ENCODE measurements at places on chromosomes 16 and 17. TPM values are rescaled to one million over a fixed set of nuclear protein-coding genes. Genes with fewer than 3 reads are reported as not detected.
A peak's percentile ranks its signal among the peaks of the same experiment; 100 is the strongest.

GRCh38 chr16:35525979-35526590 lies 2066.7 kb downstream of the TP53TG3F start:
- H3K4me3 ChIP-seq: no peak overlapping the region
- no peaks in the 10 kb centered on the region for H3K4me1 ChIP-seq

GRCh38 chr16:66219491-66219890 lies 147.0 kb upstream of the CDH5 start:
- no peak overlapping the region for H3K4me3 ChIP-seq
- H3K27ac ChIP-seq: no peak overlapping the region

ITGB4 gene
- total RNA-seq: 6.6 TPM

CLEC19A gene
- total RNA-seq: not detected

DNA sequence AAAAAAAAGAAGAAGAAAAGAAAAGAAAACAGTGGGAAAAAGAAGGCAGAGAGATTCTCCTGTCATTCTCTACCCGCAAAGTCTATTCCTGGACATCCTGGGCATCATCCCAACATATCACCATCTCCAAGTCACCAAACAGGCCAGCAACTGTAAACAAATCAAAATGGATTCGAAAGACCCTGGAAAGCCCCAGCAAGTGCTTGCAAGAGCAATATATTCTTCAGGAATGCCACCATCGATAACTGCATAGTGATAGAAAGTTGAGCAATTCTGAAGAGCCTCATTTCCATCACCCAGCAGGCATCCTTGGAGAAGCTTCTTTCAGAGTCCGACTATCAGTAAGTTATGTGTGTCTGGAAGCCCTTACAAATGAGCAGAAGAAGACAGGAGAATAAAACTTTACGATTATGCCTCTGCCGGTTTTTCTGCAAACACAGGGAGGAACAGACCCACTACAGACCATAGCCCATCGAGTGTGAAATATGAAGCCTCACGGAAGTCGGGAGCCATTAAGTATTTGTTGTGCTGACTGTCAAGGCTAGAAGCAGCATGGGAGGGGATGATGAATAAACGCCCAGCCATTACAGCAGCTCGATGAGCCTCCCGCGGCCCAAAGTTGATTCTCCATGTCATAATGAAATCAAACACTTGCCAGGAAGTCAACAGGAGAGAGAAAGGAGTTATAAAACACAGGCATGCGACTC lies 64.5 kb upstream of the SEC14L1 start:
- H3K4me3 ChIP-seq: no peak overlapping the region
- no peaks in the 10 kb centered on the region for H3K4me1 ChIP-seq
- no peak overlapping the region for H3K27ac ChIP-seq
- H3K36me3 ChIP-seq: no peaks in the 10 kb centered on the region
- peaks cover 11% of the 10 kb centered on the region for H3K27me3 ChIP-seq

CCT6B gene
- 2.1 TPM for total RNA-seq

CAVIN1 gene
- total RNA-seq: 644 TPM

KCNJ18 gene
- not detected for total RNA-seq

RNF151 gene
- total RNA-seq: not detected

KRTAP29-1 gene
- total RNA-seq: not detected

SLC13A2 gene
- not detected for total RNA-seq

G6PC1 gene
- total RNA-seq: not detected

FMNL1 gene
- 4.7 TPM for total RNA-seq

ECI1 gene
- 56.4 TPM for total RNA-seq

TPSAB1 gene
- not detected for total RNA-seq

DNA sequence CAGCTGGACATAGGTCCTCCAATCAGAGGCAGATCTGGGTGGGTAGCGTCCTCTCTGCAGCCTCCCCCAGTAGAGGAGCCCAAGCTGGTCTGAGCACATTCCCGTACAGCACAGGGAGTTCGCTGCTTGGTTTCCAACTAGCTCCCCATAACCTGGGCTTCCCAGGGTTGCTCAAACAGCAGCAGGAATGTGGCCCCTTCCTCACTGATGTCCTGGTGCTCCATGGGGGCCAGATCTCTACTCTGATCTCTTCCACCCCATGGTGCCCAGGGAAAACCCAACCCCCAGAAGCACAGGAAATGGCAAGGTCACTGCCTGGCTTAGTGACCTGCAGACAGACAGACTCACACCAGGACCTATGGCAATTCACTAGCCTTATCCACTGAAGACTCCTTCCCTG lies 11.1 kb upstream of the MMP2 start:
- no peaks in the 10 kb centered on the region for H3K27me3 ChIP-seq
- H3K4me3 ChIP-seq: no peak overlapping the region
- H3K4me1 ChIP-seq: peaks cover 22% of the 10 kb centered on the region
- H3K27ac ChIP-seq: no peak overlapping the region
- H3K36me3 ChIP-seq: no peaks in the 10 kb centered on the region
- no peak for DNase-seq

PMP22 gene
- 41.7 TPM for total RNA-seq

- no peaks in the 10 kb centered on the region for H3K36me3 ChIP-seq
- no peaks in the 10 kb centered on the region for H3K27me3 ChIP-seq
- no peaks in the 10 kb centered on the region for H3K4me1 ChIP-seq
- no peak overlapping the region for H3K4me3 ChIP-seq
Observed at GRCh38 chr16:6956511-6956910, 376.1 kb upstream of the RBFOX1 start.

GRCh38 chr16:50245417-50246298 lies 20.7 kb upstream of the ADCY7 start:
- peak overlapping the region; percentile 30 for H3K27ac ChIP-seq
- peaks cover 21% of the 10 kb centered on the region for H3K4me1 ChIP-seq
- peaks cover 3% of the 10 kb centered on the region for H3K27me3 ChIP-seq
- peak; percentile 47 for DNase-seq

TBC1D24 gene
- 12.8 TPM for total RNA-seq

GRCh38 chr16:8729779-8730334 lies 55.4 kb downstream of the ABAT start:
- no peak overlapping the region for H3K4me3 ChIP-seq
- no peak overlapping the region for H3K27ac ChIP-seq
- H3K4me1 ChIP-seq: no peaks in the 10 kb centered on the region
- no peaks in the 10 kb centered on the region for H3K27me3 ChIP-seq
- no peaks in the 10 kb centered on the region for H3K36me3 ChIP-seq

- H3K36me3 ChIP-seq: no peaks in the 10 kb centered on the region
- peaks cover 4% of the 10 kb centered on the region for H3K27me3 ChIP-seq
- H3K27ac ChIP-seq: no peak overlapping the region
- H3K4me3 ChIP-seq: no peak overlapping the region
- H3K4me1 ChIP-seq: no peaks in the 10 kb centered on the region
Observed at GRCh38 chr17:36461330-36462110, 25.0 kb upstream of the ZNHIT3 start.

DNA sequence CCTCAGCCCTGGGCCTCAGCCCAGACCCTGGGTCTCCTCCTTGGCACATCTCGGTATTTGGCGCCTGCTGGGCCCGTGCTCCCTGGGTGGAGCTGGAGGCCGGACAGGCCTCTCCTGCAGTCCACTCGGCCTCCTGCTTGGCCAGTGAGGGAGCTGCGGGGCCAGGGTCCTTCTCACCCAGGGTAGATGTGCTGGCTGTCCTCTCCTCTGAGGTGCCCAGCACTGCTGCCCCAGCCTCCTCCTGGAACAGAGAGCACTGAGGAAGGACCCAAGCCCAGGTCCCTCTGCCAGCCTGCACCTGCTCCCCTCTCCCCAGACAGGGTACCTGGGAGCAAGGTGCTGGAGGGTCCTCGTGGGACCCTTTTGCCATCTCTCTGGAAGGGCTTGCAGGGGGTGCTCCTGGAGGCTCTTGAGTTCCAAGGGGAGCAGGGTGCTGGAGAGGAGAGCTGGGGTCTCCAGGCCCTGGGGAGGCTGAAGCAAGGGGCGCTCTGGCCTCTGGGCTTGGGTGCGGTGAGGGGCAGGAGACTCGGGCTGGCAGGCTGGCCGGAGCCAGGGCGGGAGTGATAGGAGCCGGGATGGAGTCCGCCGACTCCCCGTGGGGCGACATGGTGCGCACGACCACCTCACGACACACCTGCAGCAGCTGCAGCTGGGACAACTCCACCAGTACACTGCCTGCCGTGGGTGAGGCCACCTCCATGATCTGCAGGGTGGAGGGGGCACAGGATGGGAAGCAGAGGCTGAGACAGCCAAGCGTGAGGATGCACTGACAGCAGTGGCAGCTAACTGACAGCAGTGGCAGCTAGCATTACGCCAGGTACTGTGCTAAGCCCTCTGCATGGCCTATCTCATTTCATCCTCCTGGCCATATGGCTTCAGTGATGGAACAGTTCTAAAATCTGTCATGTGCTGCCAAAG lies 17.8 kb downstream of the TSPOAP1 start:
- no peak overlapping the region for H3K4me3 ChIP-seq
- H3K4me1 ChIP-seq: no peaks in the 10 kb centered on the region
- H3K27me3 ChIP-seq: no peaks in the 10 kb centered on the region
- no peak for DNase-seq
- H3K36me3 ChIP-seq: no peaks in the 10 kb centered on the region

- no peak for DNase-seq
- H3K4me1 ChIP-seq: peaks cover 8% of the 10 kb centered on the region
- H3K4me3 ChIP-seq: no peak overlapping the region
- H3K27me3 ChIP-seq: peaks cover 3% of the 10 kb centered on the region
Observed at GRCh38 chr16:4239020-4239419, 2.9 kb downstream of the SRL start.

PYY gene
- total RNA-seq: not detected

- no peaks in the 10 kb centered on the region for H3K4me1 ChIP-seq
- peaks cover 7% of the 10 kb centered on the region for H3K36me3 ChIP-seq
- no peaks in the 10 kb centered on the region for H3K27me3 ChIP-seq
- no peak for DNase-seq
- H3K4me3 ChIP-seq: no peak overlapping the region
Observed at GRCh38 chr17:44022246-44022645, 7.5 kb upstream of the TMEM101 start.

GRCh38 chr16:65098916-65099315 lies 22.9 kb downstream of the CDH11 start:
- no peaks in the 10 kb centered on the region for H3K27me3 ChIP-seq
- peaks cover 14% of the 10 kb centered on the region for H3K36me3 ChIP-seq
- peak; percentile 58 for DNase-seq
- peak overlapping the region; percentile 29 for H3K27ac ChIP-seq
- peaks cover 3% of the 10 kb centered on the region for H3K4me1 ChIP-seq

SAT2 gene
- total RNA-seq: 47.2 TPM

VASN gene
- 32.0 TPM for total RNA-seq

GRCh38 chr17:13154398-13154797 lies 136.6 kb upstream of the ELAC2 start:
- no peaks in the 10 kb centered on the region for H3K36me3 ChIP-seq
- no peak overlapping the region for H3K4me3 ChIP-seq
- no peaks in the 10 kb centered on the region for H3K27me3 ChIP-seq
- no peak overlapping the region for H3K27ac ChIP-seq

DNA sequence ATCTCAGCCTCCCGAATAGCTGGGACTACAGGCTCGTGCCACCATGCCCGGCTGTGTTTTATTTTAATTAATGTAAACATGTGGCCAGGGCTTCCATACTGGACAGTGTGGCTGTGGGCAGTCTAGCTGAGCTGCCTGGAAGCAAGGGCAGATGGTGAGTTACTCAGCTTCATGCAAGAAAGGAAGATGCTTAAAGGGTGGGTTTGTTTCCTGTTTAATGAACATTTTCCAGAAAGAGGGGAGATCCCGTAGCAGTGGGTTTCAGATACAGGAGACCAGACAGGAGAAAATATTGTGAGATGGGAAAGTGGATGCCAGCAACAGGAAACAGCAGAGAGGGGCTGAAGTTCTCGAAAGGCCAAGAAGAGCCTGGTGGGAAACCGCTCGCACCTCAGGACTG lies 7.3 kb downstream of the MAPK8IP3 start:
- H3K36me3 ChIP-seq: no peaks in the 10 kb centered on the region
- H3K27ac ChIP-seq: no peak overlapping the region
- no peak overlapping the region for H3K4me3 ChIP-seq
- H3K27me3 ChIP-seq: no peaks in the 10 kb centered on the region

IL17C gene
- 0.36 TPM for total RNA-seq

GRCh38 chr17:48592057-48592514 lies 1.5 kb downstream of the HOXB5 start:
- H3K4me3 ChIP-seq: peak overlapping the region; percentile 65
- peak; percentile 41 for DNase-seq
- H3K4me1 ChIP-seq: peaks cover 18% of the 10 kb centered on the region
- no peaks in the 10 kb centered on the region for H3K36me3 ChIP-seq

- H3K27ac ChIP-seq: no peak overlapping the region
- DNase-seq: peak; percentile 22
- H3K4me1 ChIP-seq: no peaks in the 10 kb centered on the region
- H3K4me3 ChIP-seq: no peak overlapping the region
- no peaks in the 10 kb centered on the region for H3K27me3 ChIP-seq
Observed at GRCh38 chr16:3698941-3699340, 18.4 kb downstream of the TRAP1 start.

OTOP2 gene
- total RNA-seq: not detected

ADAP2 gene
- total RNA-seq: 1.1 TPM

GRCh38 chr16:324451-325334 lies 27.8 kb downstream of the AXIN1 start:
- H3K27me3 ChIP-seq: no peaks in the 10 kb centered on the region
- H3K4me1 ChIP-seq: peaks cover 13% of the 10 kb centered on the region
- H3K4me3 ChIP-seq: no peak overlapping the region

KRTAP3-2 gene
- not detected for total RNA-seq

DNA sequence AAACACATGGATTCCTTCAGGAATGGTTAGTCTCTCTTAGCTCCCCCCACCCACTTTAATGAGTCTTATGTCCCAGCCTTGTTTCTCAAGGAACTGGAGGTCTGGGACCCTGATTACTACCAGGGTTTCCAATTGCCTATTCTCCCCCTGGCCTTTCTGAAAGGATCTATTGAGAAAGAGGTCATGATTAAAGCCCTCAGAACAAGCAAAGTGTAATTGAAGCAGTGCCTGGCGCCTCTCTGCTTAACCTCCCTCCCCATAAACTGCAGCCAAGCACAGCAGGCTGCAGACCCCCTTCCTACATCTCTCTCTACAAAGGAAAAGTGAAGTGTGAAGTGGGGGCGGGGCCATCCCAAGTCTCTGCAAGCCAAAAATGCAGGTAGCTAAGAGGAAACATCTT lies 159.7 kb upstream of the CDH11 start:
- H3K4me3 ChIP-seq: no peak overlapping the region
- no peak for DNase-seq
- no peak overlapping the region for H3K27ac ChIP-seq
- H3K36me3 ChIP-seq: no peaks in the 10 kb centered on the region
- peaks cover 6% of the 10 kb centered on the region for H3K4me1 ChIP-seq

All from astrocyte (in vitro differentiated cells and primary cell).